ENCODE measurements at places on chromosomes 11 and 22.

DNA sequence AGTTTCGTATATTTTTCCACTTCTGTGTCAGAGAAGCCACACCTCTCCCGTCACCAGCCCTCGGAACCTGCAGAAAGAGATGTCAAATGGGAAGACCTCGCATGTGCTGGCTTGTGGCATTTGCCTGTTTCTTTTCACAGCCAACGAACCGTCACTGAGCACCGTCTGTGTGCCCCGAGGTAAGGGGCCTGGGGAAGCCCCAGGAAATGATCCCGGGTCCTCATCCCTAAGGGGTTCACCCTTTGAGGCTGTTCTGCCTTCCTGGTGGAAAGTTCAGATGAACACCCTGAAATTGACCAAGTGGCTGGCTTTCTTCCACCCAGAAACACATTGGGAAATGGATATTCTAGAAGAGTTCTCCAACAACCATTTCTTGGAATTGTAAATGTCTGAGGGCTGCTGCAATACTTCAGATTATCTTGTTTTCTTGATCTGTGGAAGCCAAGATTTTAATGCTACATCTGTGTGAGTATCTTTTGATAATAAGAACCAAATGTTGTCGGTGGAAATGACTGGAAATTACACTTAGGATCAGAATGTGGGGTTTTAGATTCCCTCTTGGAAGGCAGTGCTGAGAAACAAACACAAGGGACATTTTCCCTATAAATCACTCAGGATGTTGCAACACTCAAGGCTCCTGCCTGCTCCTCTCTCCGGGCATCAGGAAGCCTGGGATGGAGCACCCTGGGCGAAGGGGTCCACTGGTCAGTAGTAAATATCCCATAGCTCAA is 37.6 kb downstream of the RIBC2 start:
- no peak for DNase-seq

- no peak for DNase-seq
These were observed 542.9 kb downstream of the NTM start for GRCh38 chr11:131913267-131913666.

DNA sequence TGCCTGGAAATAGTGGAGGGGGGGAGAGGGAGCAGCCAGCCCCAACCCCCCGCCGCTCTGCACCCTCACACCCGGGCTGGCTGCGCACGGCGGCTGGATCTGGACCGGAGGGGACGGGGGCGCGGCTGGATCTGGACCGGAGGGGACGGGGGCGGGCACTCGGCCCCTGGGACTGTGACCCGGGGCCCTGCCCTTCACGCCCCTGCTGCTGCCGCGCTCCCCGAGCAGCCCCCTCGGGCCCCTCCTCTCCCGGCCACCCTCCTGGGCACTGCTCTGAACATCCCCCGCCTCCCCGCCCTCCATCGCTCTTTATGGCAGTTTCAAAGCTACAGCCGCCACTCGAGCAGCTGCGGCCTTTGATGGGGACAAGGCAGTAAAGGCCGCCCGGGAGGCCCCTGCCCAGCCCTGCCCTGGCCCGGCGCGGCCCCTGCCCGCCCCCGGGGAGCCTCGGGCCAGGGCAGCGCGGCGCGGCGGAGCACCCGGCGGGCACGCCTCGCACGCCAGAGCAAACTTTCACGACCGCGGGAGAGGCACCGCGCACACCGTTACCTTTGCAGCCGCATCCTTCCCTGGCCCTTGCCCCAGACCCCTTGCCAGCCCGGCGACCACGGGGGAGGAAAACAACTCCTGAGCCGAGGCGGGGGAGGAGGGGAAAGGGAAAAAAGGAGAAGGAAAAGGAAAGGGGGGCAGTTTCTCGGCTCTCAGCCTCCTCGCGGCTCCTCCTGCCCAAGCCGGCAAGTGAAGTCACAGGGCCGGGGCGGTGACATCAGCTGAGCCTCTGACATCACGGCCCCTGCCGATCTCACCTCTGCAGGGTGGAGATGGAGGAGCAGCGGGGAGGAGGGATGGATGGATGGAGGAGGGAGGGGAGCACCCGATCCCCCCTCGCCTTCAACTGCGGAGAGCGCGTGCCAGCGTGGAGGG is 13.1 kb upstream of the TCF20 start:
- DNase-seq, result no peak

GRCh38 chr11:121431820-121432526 is 20.1 kb upstream of the SORL1 start:
- no peak for DNase-seq

GRCh38 chr11:132032555-132032954 is 662.1 kb downstream of the NTM start:
- no peak for DNase-seq

DNA sequence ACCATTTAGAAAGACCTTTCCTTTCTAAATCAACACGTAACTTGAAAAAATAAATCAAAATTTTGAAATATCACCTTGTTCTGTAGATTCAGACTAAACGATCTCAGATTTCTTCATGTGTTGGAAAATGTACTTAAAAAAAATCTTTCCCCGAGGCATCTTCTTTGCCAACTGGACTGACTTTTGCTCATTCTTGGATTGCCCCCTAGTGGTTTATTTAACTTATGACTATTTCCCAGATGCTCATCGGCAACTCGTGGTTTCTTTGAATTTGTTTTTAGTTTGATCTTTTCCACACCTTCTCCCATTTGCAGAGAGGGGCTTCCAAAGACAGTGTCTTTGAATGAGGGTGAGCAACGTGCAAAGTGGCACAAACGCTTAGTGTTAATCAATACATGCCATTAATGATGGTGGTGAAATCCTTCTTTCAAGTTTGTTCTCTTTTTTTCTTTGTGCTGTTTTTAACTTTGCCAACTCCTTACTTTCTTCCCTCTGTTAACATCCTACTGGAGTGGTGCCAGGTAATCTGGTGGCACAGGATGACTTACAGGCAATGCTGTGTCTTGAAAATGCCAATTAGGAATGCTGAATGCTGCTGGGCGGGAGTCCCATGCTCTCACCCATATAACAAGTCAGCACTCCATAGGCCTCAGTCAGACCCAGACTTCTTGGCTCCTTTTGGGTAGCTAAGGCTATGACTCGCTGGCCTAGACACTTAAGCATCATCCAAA is 18.3 kb downstream of the PRSS23 start:
- DNase-seq, result no peak

GRCh38 chr11:8095371-8095770 is 14.4 kb downstream of the TUB start:
- DNase-seq, result no peak

- no peak for DNase-seq
These were observed 81.1 kb downstream of the LARGE2 start for GRCh38 chr11:46003572-46003971.

DNA sequence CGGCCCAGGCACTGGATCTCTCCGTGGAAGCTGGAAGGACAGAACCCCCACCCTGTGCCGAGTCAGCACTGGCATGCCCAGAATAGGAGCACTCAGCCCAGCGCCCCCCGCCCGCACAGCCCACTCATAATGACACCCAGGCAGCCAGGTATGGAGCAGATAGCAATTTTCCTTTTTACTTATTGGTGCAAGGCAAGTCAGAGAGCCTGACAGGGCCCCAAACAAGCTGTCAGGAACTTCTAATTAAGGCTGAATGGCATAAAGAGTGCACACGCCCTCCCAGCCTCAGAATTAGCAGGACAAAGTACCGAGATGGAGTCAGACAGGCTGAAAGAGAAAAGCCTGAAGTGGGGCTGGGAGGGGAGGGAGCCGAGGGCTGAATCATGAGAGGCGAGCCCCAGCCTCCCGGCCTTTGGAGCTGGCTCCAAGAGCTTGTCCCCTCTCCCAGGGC is 76.9 kb downstream of the DSCAML1 start:
- no peak for DNase-seq

- no peak for DNase-seq
These were observed 334.5 kb upstream of the NCAM1 start for GRCh38 chr11:112626731-112627130.

- DNase-seq, result no peak
These were observed 70.7 kb downstream of the TEAD1 start for GRCh38 chr11:12744826-12745502.

DNA sequence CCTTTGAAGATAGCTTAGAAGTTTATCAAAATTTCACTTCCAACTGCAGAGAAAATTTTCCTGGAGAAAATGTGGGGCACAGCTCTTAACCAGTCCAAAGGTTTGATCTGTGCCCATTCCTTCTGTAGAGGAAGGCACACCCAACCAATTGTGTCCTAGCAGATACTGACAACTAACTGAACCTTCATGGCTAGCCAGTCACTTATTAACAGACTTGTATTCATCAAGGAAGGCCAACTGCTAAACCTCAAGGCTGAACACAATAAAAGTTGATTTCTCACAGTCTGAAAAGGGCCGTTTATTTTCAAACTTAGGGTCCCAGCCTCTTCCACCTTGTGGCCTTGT is 19.5 kb downstream of the SYT13 start:
- DNase-seq, result no peak

DNA sequence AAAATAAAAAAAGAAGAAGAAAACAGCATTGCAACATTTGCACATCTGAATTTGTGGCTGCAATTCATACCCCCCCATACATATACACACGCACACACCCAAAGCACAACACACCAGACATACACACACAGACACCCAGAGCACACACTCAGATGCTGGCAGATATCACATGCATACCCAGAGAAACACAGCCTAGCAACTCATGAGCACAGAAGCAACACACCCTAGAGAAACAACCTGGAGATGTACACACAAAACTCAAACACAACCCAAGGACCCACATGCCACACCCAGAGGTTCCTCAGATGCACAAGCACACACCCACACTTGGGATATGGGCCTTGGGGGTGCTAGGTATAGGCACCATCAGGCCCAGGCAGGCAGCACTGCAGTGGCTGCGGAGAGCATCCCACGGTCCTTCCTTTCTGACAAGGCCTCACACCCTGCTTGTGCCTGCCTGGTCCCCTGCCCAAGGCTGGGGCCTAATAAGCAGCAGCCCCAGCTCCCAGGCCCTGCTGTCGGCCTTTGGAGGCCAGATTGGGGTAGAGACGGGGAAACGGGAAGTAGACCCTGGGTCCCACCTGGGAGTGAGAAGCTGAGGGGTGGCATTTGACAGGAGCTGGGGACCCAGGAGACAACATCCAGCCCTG is 3.1 kb downstream of the CST6 start:
- no peak for DNase-seq

Data from cortex of kidney (tissue), 1 donor.